ENCODE measurements at places on chromosomes 6 and 20.

- DNase-seq, result no peak
These were observed 14.7 kb downstream of the FOXF2 start for GRCh38 chr6:1403851-1404712.

DNA sequence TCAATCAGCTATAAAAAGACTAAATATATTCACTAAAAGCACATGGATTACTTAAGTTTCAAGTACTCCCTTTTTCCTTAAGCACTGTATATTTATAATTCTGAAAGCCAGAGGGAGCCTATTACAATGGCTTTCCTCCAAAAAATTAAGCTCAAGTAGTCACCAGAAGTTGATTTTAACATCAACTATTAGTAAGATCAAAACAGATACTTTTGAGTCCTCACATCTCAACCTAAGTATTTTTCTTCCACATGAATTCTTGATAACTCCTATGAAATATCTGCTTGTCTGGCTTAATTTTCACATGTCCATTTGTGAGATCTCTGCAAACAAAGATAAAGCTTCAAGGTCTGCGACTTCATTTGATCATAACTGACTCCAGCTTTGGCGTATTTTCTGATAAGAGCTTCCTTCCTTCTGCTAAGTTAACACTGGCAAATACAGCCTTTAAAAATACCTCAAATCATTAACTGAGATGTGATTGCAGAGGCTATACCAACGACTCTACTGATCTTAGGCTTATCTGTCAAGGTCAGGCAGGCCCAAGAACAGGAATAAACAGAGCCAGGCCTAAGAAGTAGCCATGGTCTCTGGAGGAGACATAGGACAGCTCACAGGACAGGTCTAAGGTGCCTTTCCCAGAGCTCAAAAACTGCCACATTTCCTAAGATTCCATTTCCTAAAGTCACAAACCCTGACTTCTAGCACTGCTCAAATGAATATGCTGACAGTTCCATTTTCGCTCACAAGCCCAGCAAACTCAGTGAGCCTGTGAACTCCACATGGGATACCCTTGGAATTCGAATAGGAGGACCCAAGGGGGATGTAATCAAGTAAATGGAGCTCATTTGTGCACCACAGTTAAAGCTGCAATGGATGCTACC, 10.0 kb downstream of the SNX5 start:
- DNase-seq, result no peak

DNA sequence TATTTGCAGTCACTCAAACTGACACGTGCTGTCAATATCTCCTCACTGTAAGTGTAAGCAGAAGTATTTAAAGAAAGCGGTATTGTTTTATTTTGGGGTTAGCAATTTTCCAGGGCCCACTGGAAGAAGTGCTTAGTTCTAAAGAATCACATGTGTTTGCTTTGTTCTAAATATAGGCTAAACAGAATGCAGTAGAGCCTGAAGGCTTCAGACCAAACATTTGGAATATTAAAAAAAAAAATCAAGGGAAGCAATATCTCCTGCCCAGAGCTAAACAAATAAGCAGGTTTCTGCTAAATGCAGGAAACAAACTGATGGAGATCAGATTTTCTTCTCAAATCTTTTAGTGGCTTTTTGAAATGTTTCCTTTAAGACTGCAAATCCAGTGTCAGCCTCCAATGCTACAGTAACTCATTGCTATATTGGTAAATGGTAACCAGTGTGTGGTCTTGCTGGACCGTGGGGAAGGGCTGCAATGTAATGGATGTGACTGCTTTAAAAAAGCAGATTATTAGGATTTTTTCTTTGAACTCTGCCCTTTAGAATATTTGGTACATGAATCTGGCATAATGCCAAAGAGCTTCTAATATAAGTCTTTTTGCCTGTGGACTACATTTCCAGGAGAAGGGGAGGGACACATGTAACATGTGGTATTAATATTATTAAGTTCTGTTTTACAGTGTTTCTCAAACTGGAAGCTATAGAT, 317.1 kb upstream of the FERMT1 start:
- DNase-seq, result no peak

- no peak for DNase-seq
These were observed 182.5 kb downstream of the MAFB start for GRCh38 chr20:40506537-40506939.

DNA sequence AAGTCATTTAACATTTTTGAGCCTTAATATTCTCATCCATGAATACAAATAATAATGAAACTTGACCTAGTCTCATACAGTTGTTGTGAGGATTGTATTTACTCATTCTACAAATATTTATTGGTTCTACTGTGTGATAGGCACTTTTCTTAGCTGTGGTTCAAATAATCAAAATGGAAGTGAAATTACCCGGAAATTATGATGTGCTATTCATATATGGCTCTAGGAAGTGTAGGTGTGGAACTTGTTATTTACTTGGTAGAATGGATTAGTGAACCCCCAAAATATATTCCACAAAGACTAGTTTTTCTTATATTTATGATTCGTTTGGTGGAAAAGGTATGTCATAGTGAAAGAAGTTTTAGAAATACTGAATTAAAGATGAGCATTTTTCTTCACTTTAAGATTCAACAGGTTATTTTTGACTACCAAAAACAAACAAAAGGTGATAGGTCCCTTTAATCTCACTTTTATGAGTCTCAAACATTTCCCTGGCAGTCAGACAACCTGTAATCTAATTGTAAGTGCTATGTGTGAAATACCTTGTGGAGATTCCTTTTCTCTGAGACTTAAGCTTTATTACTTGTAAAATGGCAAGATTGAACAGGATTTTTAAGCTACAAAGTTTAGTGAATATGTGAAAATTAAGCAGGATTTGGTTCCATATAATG, 77.8 kb downstream of the STXBP5 start:
- DNase-seq, result no peak

GRCh38 chr6:137415127-137415833, 78.9 kb downstream of the OLIG3 start:
- peak; percentile 56 for DNase-seq

- DNase-seq, result no peak
These were observed 41.4 kb downstream of the MYT1 start for GRCh38 chr20:64205611-64206026.

DNA sequence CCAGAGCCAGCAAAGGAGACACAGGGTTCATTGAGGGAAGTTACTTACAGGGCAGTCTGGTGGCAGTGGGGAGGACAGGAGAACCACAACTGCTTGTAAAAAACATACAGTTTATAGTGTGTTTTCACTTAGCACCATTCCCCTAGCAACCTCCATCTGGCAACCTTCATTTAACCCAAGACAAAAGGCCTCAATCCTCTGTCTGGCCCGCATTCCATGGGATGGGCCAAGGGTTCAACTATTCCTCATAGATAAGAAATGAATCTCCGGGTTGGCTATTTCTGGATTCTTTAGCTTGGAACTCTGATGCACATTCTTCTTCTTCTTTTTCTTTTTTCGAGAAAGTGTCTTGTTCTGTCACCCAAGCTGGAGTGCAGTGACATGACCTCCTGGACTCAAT, 26.3 kb upstream of the FYN start:
- no peak for DNase-seq

DNA sequence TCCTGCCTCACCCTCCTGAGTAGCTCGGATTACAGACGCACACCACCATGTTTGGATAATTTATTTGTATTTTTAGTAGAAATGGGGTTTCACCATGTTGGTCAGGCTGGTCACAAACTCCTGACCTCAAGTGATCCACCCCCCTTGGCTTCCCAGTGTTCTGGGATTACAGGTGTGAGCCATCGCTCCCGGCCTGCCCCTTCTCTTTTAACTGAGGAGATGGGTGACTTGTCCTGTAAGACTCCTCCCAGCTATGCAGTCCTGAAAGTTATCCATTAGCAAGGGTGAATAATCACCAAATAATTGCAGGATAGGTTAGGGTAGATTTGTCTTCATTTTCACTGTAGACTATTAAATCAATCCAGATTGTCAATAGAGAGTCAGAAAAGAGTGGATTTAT, 40.5 kb upstream of the JARID2 start:
- DNase-seq, result no peak

Data from stimulated activated CD4-positive, alpha-beta T cell treated with anti-CD3 and anti-CD28 coated beads, Interleukin-2, amount 100 ng/mL, for 48 hours (primary cell).